ENCODE measurements at places on chromosomes 11 and 22.

GRCh38 chr22:26581026-26581425 is 8.9 kb downstream of the TPST2 start:
- DNase-seq: no peak

DNA sequence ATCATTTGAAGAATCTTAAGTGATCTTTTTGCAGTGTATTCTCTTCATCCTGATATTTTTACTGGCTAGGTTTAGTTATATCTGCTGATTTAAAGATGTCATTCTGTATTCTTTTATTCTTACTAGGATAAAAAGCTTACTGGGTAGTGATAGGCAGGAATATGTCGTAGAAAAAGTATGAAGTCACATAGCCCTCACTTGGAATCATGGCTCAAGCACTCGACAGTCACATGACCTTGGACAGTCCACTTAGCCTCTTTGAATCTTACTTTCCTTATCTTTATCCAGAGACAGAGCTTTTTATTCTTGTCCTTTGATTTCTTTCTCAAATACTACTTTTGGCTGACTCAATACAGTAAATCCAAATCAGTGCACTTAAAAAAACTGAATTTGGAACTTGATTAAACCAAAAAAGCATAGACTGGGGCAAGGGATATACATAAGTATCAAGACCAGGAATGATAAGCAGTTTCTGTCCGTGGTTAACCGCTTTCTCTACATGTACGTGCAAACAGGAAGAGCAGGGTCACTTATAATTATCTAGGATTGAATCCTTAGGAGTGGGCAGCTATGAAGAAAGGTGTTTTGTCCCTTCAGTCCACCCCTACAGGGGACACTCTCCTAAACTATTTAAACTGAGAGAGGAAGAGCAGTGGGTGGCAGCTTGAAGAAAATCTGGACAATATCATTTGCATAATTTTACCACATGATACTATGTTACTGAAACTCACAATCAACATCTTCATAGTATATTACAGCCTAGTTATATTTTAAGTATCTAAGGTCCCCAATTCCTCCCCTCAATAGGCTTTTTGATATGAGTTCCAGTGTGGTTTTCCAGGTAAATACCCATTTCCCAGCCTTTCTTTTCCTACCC is 8.0 kb downstream of the MMP7 start:
- DNase-seq: no peak

- DNase-seq: no peak
These were observed 118.2 kb upstream of the CRYBB3 start for GRCh38 chr22:25081409-25081824.

DNA sequence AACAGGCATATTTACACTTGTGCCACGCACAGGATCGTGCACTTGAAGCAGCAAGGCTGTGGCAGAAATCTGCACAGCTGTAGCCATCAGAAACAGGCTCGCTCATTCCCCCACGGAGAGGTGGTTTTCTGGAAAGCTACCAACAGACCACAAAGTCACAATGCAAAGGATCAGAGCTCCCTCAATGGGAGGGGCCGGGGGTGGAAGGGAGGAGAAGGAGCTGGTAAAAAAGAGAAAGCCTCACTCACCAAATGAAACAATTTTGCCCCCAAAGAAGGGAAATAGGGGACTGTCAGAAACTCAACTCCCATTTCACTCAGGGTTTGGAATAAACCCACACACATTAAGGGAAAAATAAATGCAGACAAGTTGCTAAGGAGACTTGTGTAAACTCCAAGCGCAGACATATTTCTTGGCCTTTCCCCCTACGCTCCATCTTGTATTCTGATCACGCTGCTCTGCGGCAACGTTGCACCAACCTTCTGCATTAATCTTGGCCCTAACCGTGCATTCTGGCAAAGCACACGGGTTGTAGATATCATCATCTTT is 43.2 kb upstream of the BLID start:
- DNase-seq: no peak

- no peak for DNase-seq
These were observed 27.9 kb downstream of the CELSR1 start for GRCh38 chr22:46509416-46510089.

- DNase-seq: no peak
These were observed 104.5 kb upstream of the RCN1 start for GRCh38 chr11:31986201-31986889.

GRCh38 chr22:24440270-24440717 is 12.9 kb downstream of the ADORA2A start:
- no peak for DNase-seq

Data from stimulated activated CD4-positive, alpha-beta T cell treated with anti-CD3 and anti-CD28 coated beads, Interleukin-1b, Interleukin-23, amount 100 ng/mL, for 24 hours (primary cell).